ENCODE measurements at places on chromosomes 2 and 18. TPM values are rescaled to one million over a fixed set of nuclear protein-coding genes. Genes with fewer than 3 reads are reported as not detected.

- DNase-seq = no peak
Measured at GRCh38 chr2:215507136-215507535, 71.3 kb upstream of the FN1 start.

MOGAT1 gene
- not detected for total RNA-seq

GRCh38 chr2:58032764-58033080, 13.9 kb upstream of the VRK2 start:
- no peak for DNase-seq

DNA sequence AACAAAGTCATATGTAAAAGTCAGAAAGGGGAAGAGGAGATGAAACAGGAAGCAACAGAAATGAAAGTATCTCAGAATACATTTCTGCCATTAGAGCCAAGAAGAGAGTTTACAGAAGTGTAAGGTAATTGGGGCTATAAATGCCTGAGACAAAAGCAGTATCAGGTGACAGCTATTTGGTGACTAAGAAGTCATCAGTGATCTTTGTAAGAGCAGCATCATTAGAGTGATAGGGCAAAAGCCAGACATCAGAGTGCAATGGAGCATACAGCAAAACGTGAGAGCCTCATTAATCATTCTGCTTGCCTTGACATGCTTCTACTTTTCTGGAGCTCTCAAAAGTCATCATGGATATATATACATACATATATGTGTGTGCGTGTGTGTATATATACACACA, 804.7 kb upstream of the PIK3C3 start:
- DNase-seq = no peak

SNORC gene
- total RNA-seq = 1.7 TPM

GRCh38 chr18:2312440-2312839, 258.9 kb downstream of the METTL4 start:
- DNase-seq = no peak

DNA sequence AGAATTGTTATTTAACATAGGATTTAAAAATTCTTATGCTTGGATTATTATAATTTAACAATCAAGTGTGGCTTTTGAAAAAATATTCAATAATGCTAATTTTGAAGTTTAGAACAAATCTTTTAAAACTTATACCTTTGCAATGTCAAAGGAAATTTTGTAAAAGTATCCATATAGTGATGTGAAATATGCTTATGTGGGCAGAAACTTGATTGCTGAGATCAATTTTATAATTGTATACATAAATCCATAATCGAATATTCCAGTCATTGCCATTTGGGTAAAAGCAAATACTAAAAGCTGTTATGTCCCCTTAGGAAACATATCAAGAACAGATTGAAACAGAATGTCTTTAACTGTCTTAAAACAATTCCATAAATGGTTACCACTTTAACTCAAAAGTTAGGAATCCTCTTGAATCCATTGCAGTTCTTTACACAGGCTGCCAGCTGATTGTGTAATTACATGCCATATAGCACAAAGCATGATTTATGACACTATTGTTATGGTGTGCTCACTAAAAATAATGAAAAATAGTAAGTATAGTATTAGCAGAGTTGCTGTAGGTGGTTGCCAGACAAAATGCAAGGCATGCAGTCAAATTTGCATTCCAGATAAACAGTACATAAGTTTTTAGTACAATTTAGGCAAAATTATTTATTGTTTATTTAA, 24.2 kb downstream of the PLCL1 start:
- no peak for DNase-seq

- peak; percentile 36 for DNase-seq
Measured at GRCh38 chr2:176554101-176555048, 285.1 kb downstream of the MTX2 start.
